ENCODE measurements at places on chromosomes 6 and 20.

GRCh38 chr6:26507658-26508057 lies 7.6 kb downstream of the BTN1A1 start:
- no peak for DNase-seq

- no peak for DNase-seq
Observed at GRCh38 chr6:30802731-30803130, 58.4 kb upstream of the IER3 start.

- DNase-seq: no peak
Observed at GRCh38 chr6:22766979-22767378, 197.6 kb downstream of the HDGFL1 start.

DNA sequence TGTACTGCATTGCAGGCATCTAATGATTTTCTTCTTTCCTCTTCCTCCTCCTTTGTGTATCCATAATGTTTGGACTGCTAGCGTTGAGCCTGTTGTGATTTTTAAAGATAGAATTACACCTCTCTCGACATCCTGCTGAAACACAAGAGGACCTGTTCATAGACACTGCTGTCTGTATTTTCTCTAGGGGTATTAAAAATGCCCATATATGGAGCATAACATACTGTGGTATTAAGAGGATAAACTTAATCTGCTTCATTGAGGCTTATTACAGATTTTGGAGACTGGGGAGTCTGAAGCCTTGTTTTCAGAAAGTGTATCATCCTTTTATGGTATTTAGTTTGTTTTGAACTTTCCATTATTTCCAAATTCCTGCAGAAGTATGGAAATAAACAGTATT lies 414.3 kb downstream of the CDKAL1 start:
- DNase-seq: no peak

DNA sequence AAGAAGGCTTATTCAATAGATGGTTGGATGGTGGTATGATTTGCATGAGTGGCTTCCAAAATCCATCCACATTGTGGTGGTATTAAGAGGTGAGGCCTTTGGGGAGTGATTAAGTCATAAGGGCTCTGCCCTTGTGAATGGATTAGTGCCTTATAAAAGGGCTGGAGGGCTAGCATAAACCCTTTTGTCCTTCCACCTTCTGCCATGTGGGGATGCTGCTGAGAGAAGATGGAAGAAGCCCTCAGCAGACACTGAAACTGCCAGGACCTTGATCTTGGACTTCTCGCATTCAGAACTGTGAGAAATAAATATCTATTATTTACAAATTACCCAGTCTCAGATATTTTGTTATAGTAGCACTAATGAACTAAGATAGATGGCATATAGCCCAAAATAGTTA lies 27.8 kb upstream of the SRPK1 start:
- no peak for DNase-seq

- no peak for DNase-seq
Observed at GRCh38 chr20:49937027-49937929, 1.1 kb downstream of the RNF114 start.

GRCh38 chr6:16731478-16732051 lies 29.7 kb downstream of the ATXN1 start:
- peak; percentile 22 for DNase-seq

DNA sequence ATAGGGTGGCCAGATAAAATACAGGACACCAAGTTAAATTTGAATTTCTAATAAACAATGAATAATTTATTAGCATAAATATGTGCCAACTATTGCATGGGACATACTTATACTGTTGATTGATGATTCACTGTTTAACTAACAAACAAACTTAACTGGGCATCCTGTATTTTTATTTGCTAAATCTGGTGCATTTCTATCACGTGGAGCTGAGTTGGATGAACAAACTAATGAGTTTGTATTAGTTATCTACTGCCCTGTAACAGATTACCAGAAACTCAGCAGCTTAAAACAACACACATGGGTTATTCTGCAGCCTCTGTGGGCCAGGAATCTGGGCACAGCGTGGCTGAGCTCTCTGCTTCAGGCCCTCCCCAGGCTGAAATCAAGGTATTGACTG lies 28.2 kb upstream of the PMEPA1 start:
- no peak for DNase-seq

- DNase-seq: no peak
Observed at GRCh38 chr6:884570-884969, 191.6 kb upstream of the EXOC2 start.

- no peak for DNase-seq
Observed at GRCh38 chr6:33301877-33302276, 3.1 kb upstream of the RGL2 start.

GRCh38 chr6:44257753-44258324 lies 511 bp upstream of the SLC35B2 start:
- DNase-seq: no peak

DNA sequence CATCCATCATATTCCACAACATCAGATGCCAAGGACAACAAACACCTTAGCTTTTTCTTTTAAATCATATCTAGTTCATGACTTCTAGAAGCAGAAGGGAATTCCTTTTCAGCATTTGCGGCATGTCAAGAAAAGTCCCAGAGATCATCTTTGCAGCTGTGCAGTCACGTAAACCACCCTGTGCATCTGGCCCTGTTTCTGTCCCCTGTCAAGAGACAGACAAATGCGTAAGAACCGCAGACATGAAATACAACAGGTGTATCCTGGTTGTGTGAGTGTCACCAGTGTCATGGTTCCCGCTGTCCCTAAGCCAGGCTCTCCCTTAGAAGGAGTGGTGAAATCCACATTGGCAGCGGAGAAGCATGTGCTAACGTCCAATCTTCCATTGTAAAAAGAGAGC lies 28.1 kb downstream of the LY86 start:
- DNase-seq: no peak

- DNase-seq: peak; percentile 51
Observed at GRCh38 chr6:127464881-127465459, 5.8 kb upstream of the KIAA0408 start.

- DNase-seq: no peak
Observed at GRCh38 chr20:58867211-58867610, 14.7 kb downstream of the GNAS start.

GRCh38 chr20:21019814-21020658 lies 86.1 kb downstream of the LINC00237 start:
- no peak for DNase-seq

DNA sequence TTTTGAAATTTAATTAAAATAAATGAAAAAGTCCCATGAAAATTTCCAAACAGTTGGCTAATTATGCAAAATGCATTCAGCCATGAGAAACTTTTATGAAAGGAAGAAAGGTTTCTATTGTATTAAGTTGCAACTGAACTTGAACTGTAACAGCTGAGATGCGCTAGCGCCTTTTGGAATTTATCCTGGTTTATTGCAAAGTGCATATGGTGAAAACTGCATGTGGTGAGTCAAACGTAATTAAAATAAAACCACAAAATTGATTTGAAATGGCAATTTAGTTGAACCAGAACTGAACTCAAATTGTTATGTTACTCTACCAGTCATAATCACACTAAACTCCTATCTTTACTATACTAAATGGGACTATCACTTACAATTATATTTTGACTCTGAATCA lies 46.4 kb upstream of the COL21A1 start:
- DNase-seq: no peak

DNA sequence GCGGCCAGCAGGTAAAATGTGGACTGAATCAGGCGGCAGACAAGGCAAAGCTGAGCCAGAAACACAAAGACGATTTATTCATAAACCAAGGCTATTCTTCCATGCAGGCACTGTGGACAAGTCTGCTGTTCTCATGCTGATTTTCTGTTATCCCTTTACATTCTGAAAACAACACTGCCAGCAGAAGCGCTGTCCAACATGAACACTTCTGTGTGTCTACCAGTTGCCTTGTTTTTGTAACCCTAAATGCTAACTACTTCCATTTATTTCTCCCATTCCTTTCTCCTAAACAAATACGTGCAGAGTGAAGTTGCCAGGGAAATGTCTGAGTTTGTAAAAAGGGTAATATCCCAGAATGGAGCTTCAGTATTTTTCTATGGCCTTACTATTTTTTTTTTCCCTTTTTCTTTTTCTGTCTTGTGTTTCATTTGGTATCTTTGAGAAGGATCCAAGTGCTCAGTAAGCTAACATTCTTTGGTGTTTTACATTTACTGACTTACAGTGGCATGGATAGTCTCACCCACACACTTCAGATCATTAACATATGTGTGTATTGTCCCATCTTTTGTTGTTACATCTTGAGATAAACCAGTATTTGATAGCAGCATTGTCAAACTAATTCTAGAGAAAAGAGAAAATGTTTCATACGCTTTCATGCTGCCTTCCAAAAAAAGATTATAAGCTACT lies 1308.9 kb upstream of the MAP3K7 start:
- no peak for DNase-seq

- DNase-seq: no peak
Observed at GRCh38 chr6:84652356-84653026, 111.9 kb downstream of the TBX18 start.

GRCh38 chr6:157984686-157985225 lies 3.1 kb downstream of the SYNJ2 start:
- no peak for DNase-seq

GRCh38 chr6:162845972-162846371 lies 118.2 kb downstream of the PACRG start:
- no peak for DNase-seq

- no peak for DNase-seq
Observed at GRCh38 chr6:55882718-55883569, 7.6 kb upstream of the BMP5 start.

DNA sequence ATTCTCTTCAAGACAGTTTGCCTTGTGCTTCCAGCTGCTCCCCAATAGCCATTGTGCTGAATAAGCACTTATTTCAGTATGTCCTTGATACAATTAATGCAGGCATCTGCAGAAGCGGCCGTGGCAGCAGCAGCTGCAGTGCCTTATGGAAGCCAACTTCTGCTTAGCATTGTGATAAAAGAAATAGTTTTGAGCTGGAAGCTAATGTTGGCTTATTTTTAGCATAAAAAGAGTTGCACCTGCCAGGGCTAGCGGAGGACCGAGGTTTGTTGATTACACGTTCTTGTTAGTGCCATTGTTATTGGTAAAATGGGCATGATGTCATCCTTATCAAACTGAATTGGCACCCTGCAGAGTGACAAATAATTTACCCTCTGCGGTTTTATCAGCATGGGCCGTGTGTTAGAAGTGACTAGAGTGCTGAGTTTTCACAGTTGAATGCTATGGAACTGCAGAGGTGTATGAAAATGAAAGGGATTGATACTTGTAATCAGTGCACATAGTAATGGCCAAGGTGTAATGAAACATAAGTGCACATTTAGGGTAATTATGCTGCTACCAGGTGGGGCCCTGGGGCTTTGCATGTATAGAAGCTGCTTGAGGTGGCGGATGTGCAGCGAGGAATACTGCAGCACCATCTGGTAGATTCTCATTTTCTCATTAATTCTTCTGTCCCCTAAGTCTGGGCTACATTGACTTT lies 334.3 kb downstream of the CDKAL1 start:
- DNase-seq: no peak

DNA sequence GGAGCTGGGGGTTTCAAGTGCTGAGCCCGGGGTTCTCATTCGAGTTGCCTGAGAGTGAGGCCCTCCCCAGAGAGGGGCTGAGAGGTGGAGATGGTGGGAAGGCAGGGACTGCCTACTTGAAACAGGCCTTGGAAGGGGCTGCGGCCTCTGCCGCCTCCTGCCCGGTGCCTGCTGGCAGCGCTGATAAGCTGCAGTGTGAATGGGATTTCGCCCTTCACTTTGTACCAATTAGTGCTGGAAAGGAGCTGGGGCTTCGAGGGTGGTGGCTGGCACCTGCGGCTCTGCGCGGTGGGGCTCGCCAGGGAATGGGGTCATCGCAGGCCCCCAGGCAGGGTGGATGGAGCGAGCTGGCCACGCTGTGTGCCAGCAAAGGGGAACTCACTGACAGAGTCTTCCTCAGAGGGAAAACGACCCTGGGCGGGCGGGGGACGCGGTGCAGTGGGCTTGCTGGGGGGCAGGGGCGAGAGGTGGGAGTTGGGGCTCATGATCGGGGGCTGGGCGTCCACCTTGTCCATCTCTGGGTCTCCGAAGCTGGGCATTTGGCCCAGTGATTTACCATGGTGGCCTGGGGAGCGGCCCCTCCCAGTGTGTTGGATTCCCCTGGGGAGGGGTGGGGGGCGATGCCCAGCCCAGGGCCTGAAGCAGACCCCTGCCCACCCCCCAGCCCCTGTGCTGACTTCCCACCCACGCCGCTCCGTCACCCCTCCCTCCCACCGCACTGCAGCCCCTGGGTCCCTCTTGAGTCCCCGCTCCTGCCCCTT lies 22.9 kb downstream of the COL20A1 start:
- DNase-seq: no peak

DNA sequence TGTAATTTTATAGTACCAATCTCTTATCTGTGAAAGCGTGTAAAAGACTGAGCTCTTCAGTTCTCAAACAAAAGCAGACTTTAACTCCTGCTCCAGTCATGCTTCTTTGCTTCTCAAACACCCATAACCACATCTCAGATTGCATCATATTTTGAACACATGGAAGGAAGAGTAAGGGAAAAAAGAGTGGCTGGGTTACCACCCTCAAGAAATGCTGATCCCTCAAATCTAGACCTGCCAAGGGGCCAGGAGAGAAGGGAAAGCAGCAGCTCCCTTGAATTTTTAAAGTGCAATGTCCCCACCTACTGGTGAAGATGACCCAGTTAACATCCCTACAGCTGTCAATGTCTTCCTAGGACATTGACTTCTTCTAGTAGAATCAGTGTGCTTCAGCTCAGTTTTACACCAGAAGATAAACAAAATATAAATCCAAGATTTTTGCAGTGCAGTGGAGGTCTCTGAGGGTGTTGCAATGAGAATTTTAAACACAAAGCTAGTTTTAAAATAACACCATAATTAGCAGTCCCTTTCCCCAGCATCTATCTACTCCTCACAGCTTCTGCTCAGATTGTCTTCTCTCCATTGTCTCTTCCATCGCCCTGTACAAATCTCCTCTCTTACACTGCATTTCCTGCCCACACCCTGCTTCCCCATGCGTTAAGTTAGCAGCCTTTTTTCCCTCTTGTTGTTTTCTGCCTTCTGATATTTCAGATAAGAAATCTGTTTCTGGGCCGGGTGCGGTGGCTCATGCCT lies 22.6 kb upstream of the HLA-DQB2 start:
- DNase-seq: no peak

GRCh38 chr6:11230158-11231107 lies 2.0 kb downstream of the NEDD9 start:
- no peak for DNase-seq

Measured in activated T-cell treated with anti-CD3 and anti-CD28 coated beads for 4 hours (primary cell).